ENCODE measurements at places on chromosomes 12 and 14.

DNA sequence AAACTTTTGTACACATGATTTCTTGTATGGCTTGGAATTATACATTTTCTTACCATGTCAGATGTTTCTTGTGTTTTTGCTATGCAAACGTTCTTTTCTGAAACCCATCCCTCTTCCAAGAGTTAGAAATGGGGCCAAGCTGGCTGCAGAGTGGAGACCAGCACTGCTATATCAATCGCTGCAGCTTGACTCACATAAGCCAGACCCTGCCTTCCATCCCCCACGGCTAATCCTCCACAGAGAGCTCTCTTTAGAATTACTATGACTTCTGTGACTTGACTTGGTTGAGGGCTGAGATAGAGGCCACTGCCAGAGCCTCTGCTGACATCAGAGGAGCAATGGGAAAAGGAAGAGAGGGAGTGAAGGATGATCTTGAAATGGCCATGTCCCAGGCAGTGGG, 147.9 kb downstream of the DACT1 start:
- DNase-seq, result no peak

GRCh38 chr14:65261946-65262345, 150.6 kb upstream of the FUT8 start:
- DNase-seq, result no peak

DNA sequence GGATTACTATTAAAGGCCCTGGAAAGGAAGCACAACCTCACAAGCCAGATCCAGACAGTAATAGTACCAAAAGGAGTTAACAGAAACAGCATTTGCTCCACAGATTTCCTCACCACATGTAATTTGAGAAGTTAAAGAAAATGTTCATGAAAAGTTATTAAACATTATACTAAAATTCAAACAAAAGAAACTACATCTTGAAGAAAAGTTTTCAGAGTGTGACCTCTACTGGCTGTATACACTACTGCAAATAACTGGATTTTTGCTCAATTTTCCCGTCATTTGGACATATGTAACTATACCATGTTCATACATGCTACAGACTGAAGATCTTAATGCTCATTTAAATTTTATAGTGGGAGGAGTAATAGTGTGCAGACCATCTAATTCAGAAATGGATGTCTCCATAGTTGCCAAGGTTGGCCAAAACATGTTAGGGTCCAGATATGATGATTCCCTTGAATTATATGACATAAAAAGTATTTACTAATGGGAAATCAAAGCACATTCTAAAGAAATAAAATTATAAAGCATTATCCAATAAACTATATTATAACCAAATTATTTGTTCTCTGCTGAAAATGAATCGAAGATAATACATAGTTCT, 5.6 kb downstream of the KRR1 start:
- no peak for DNase-seq

GRCh38 chr12:68420225-68421010, 88.3 kb upstream of the MDM1 start:
- DNase-seq, result no peak

DNA sequence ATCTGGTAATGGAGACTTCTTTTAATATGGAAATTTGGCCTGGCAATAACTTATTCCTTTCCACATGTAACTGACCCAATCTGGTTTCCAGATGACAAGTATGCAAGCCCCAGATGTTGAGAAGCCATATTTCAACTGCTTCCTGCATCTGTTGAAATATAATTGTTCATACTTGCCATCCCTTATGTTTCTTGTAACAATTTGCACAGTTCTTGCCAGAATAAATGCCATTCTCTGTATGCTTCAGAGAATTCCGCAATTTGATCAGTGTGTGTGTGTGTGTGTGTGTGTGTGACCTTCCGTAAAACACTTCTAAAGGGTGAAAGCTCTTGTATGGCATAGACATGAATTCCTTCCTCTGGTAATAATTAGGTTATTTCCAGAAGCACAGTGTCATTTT, 1.8 kb upstream of the CLEC2A start:
- DNase-seq, result no peak

DNA sequence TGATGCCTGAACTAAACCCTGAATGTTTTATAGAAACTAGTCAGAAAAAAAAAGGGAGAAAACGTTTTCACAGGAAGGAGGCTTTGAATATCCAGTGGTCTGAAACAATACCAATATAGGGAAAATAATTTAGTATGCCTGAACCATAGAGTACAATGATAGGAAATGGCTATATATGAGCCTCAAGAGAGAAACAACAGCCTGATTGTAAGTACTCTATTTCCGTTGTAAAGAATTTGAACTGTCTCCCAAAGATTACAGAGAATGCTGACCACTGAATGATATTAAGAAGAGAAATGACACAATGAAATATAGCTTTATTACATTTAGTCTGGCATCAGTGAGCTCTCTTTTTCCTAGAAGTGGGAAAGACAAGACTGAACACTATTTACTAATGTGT, 5.5 kb upstream of the GABARAPL1 start:
- DNase-seq, result no peak

DNA sequence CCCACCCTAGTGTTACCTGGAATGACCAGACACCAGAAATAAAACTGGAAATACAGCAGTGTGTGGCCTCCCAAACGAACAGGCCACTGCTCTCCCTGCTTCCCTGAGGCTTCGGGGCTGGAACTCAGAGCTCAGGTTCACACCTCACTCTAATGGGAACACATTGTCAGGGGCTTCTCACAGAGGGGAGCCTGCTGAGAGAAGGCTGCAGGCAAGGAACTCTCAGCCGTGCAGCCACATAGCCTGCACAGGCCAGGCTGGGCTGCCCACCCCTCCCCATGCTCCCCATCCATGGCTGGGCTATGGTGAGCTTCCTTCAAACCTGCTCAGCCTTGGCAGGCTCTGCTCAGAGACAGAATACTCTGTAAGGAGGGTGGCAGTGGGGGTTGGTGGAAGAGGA, 302.5 kb downstream of the EMP1 start:
- DNase-seq, result no peak

GRCh38 chr14:32934073-32934880, 4.4 kb upstream of the NPAS3 start:
- peak; percentile 50 for DNase-seq

- DNase-seq, result no peak
These were observed 339.3 kb downstream of the EGLN3 start for GRCh38 chr14:33611405-33612196.

- no peak for DNase-seq
These were observed 10.2 kb upstream of the CLMN start for GRCh38 chr14:95329941-95330340.

- DNase-seq, result no peak
These were observed 1.5 kb downstream of the PDZRN4 start for GRCh38 chr12:41189395-41190251.

- no peak for DNase-seq
These were observed 872 bp downstream of the VSX2 start for GRCh38 chr14:74239848-74240793.

DNA sequence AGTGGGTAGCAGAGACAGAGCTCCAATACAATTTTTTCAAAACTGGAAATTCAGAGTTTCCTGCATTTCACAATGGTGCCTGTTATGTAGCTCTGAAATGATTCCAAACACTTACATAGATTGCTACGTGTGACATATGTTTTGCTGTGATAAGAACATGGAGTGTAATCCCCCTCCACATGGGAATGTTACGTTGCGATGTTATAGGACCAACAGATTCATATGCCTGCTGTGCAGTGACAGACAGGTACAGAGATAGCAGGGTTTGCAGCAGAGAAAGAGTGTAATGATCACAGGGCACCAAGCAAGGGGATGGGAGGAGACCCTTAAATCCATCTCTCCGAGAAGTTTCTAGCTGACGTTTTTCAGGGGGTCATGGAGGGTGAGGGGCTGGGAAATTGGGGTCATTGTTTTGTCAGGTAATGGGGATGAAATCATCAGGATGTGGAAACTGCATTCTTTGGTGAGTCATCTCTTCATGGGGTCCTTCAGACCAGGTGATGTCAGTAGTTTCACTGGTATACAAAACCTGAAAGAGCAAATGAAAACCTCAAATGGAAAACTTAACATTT, 76.6 kb upstream of the OSBPL8 start:
- DNase-seq, result no peak
